ENCODE measurements at places on chromosomes 12 and 14. TPM values are rescaled to one million over a fixed set of nuclear protein-coding genes. Genes with fewer than 3 reads are reported as not detected.

MAP1LC3B2 gene
- total RNA-seq: not detected

POTEG gene
- not detected for total RNA-seq

AMN gene
- total RNA-seq: 6.0 TPM

KRT75 gene
- total RNA-seq: not detected

CD163 gene
- 85.6 TPM for total RNA-seq

LMNTD1 gene
- total RNA-seq: 21.4 TPM

NRXN3 gene
- 1.3 TPM for total RNA-seq

GSC gene
- 0.33 TPM for total RNA-seq

GALNT8 gene
- 0.52 TPM for total RNA-seq

GRCh38 chr12:21710958-21711775, 53.5 kb upstream of the LDHB start:
- DNase-seq: no peak

DNA sequence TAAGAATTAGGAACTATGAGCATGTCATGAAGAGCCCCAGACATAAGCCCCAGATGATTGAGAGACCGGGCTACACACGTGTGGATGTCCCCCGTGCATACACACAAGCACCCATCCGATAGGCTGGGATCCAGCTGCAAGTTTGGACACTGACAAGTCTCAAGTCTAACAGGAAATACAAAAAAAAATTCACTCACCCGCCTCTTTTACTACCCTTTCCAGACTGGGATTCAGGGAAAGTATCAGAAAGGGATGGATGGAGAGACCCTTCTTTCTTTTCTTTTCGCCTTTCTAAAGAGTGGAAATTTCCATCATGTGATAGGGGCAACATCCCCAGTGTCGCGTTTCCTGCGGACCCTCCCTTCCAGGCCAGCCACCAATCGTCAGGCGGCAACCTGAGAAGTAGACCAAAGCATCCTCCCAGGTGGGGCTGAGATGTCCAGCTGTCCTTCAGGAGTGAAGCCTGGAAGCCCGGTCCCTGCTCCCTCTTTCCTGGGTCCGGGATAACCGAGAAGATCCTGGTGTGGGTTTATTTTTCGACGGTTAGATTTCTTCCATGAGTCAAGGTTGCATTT, 6.4 kb upstream of the SLC38A4 start:
- no peak for DNase-seq

GRCh38 chr12:107484230-107484629, 201.4 kb upstream of the PWP1 start:
- DNase-seq: no peak

- DNase-seq: peak; percentile 30
These were observed 299.6 kb downstream of the PCNX1 start for GRCh38 chr14:71206766-71207371.

DNA sequence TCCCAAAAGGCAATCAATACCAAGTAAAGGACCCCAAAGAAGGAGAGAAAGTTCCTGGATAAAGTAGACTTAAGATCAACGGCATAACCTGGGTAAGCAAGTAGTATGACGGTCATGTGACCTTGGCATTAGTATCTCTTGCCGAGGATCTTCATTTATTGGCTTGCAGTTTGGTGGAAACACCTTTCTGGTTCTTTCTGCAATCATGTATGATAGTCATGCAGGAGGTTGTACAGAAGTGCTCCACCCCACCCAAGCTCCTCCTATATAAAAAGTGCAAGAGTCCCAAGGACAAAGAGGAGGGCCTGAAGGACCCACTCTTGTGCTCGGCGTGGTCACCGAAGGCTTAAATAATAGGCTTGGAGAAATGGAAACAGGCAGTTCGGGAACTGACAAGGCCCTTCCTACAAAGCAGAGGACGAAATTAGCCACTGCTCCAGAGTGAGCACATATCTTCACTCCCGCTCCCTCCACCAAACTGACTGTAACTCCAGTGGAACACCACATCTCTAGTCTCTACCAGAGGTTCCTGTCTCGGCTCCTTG, 750 bp downstream of the CS start:
- DNase-seq: peak; percentile 33

DNA sequence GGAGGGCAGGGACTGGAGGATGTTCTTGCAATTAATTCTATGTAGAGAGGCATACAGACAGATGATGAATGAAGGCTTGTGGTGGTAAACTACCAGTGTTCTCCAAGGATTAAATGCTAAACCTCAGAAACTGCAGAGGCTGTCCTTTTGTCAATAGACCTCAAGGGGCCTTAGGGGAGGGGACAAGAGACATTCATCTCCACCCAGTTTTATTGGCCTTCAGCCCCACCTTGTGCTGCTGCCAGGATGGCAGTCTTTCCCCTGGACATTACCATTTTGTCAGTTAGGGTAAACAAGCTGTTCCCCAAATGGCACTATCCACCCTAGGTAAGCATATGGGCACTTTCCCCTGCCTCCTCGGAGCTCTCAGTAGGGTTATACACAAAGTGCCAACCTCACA, 4.9 kb upstream of the SMAGP start:
- no peak for DNase-seq

- no peak for DNase-seq
These were observed 34.1 kb downstream of the IFT43 start for GRCh38 chr14:76019676-76020075.

GRCh38 chr14:68268719-68269118, 449.1 kb downstream of the RAD51B start:
- DNase-seq: no peak

- DNase-seq: peak; percentile 72
These were observed 64.2 kb downstream of the CLMN start for GRCh38 chr14:95255487-95255886.

GRCh38 chr14:24274101-24274543, 2.7 kb upstream of the RABGGTA start:
- DNase-seq: peak; percentile 90

Measured in body of pancreas (tissue), 4 donors.